Upper lobe of left lung (tissue), 6 donors: ENCODE measurements at places on chromosomes 13 and 19.

DNA sequence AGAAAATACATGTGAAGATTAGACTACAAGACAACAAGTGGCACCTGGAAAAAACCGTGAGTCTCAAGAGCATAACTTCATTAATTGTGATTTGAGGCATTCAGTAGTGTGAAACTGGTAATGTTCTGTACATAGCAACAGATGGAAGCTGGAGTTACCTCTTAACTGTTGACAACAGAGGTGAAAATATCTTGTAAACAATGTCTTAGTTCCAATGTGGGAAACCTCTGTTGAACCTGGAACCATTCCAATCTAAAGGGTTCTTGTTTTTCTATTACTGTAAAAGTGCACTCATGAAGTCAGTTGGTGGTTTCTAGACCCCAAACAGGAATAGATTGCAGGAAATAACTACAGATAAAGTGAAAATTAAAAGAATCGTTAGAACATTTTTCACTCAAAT lies 728.4 kb downstream of the SLITRK1 start:
- no peak for DNase-seq

DNA sequence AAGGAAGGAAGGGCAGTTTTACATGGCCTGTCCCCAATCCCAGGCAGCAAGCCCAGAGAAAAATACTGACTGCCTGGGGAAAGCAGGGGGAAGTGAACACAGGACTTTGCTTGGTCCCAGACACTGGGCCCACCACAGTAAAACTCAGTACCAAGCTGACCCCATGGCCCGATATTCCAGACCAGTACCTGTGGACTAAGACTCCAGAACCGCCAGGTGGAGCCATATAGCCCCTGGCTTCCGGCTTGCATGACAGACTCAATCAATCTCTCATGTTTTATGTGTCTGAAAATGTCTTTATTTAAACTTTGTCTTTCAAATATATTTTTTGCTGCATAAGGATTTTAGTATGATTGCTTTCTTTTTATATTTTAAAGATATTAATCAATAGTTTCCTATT lies 767.9 kb upstream of the SLITRK6 start:
- DNase-seq = no peak

- peak; percentile 82 for DNase-seq
Measured at GRCh38 chr13:106318941-106319411, 216.5 kb downstream of the EFNB2 start.

- DNase-seq = no peak
Measured at GRCh38 chr13:110347088-110347487, 40.0 kb downstream of the COL4A2 start.

DNA sequence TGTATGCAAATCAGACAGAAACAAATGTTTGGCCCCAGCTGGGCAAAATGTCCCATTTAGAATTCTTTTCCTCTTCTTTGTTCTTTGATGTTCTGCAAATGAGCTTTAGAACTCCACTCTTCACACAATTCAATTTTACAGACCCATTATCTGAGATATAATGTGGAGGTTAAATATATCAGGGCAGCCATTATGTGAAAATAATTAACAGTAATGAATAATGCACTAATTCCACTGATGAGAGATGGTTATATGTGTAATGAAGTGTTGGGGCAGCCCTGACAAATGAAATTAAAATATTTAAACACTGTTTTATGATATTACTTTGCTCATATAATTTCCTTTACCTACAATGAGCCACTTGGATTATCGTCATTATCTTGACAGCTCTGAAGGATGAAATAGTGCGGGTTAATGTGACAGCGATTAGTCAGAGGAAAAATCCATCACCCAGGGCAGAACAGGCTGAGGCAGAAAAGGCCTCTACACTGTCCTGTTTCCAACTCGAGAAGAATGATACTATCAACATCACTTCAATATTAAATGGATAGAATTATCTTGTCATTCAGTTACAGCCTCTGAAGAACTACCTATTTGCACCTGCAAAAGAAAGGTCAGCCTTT lies 321.1 kb downstream of the RBM26 start:
- DNase-seq = no peak

GRCh38 chr19:1269478-1270212 lies 513 bp downstream of the CIRBP start:
- DNase-seq = peak; percentile 86

DNA sequence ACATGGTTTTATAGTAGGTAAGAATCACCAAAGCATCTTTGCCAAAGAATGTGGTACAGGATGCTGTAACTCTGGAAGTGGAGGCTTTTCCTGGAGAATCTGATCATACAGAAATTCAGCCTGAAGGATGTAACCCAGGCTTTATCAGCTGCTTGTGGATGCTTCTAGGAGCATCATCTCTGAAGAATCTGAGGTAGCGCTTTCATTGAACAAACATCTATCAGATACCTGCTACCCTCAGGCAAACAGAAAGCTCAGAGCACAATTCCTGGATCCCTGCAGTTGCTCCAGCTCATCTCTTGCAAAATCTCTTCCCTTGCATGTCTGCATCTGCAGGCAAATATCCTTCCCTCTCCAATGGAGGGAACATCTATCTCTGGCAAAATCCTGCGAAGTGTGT lies 9.3 kb downstream of the FAM124A start:
- DNase-seq = no peak

DNA sequence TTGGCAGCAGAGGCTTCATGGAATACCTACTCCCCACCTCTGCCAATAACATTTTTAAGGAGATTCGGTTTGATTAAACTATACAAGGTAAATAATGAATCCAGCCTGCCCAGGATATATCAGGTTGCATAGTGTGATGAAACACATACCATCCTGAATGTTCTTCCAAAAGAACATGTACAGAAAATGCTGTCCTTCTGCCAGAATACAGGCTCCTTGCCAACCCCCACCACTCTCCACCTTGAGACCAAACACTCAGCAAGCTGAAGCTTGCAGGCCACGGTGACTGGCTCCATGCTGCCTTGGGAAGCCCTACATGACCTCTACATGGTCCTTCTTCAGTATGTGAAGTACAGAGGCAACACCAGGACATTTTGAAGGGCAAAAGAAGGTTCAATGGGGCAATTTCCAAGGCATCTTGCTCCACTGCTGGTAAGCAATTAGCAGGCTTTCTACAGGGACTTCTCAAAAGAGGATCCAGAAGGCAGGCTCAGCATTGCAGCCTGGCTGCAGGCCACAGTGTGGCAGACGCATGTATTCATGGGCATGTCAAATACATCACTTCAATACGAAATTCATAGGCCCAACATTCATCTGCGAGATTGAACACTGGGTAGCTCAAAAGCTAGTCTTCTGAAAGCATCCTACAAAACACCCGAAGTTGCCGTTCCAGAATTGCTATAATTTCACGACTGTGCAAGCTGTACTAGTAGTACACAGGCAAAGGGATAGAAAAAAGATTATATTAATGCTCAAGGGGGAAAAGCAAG lies 62.4 kb upstream of the SERP2 start:
- peak; percentile 85 for DNase-seq

GRCh38 chr13:99280166-99280565 lies 22.0 kb upstream of the GPR18 start:
- no peak for DNase-seq

DNA sequence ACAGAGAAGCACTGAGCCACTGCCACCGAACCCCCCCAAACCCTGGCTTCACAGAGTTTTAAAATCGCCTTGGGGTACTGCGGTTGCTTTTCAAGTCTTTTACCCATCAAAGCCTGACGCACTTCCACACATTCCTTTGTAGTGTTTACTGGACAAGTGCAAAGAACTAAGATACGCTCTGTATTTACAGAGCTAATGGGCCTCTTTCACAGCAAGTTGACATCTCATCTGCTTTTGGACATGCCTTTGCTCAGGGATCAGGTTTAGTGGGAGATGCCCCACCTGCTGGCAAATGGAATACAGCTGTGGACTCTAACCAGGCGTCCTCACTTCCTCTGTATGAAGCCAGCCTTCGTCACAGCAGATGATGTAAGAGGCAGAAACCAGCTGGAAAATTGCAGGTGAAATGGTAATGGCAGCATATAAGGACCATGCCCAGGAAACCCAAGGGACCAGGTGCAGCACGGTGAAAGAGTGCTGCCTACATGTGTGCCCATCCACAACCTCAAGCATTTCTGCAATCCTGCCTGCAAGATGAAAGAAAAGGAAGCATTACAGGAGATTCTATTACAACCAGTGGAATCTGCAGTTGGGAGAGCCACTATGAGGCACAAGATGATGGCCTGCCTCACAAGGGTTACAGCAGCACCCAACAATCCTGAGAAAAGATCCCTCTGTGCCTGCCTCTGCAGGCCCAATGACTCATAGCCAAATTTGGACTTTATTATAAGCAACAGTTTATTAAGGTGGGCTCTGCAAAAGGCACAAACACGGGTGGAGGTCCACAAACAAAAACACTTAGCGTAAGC lies 34.7 kb downstream of the BRD4 start:
- no peak for DNase-seq
